ENCODE measurements at places on chromosomes 2 and 18.
A peak's percentile ranks its signal among the peaks of the same experiment; 100 is the strongest.

- DNase-seq = no peak
These were observed 178.6 kb downstream of the NEDD4L start for GRCh38 chr18:58222432-58223125.

DNA sequence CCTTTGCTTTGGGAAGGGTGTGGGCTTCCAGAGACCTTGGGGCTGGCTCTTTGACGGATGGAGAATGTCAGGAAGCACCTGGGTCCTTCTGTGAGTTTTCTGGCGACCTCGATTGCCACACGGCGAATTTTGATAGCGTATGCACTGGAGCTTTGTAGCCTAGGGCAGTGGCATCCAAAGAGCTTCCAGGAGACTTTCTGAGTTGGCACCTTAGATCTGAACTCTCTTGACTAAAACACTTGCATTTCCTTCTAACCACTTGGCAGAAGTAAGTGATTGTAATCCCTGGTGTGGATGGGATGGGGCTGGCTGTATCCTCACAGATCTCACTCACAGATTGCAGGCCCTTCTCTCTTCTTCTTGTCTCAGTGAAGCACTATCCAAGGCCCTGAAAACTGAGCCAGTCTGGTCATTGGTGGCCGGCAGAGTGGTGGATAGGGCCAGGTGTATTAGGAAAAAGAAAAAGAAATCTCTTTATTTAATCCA lies 7.8 kb downstream of the RNF144A start:
- no peak for DNase-seq

GRCh38 chr18:48942554-48943261 lies 8.1 kb downstream of the SMAD7 start:
- peak; percentile 87 for DNase-seq

- DNase-seq = no peak
These were observed 36.0 kb downstream of the PHLPP1 start for GRCh38 chr18:62751341-62751821.

- no peak for DNase-seq
These were observed 776 bp upstream of the SPEG start for GRCh38 chr2:219433666-219434467.

- no peak for DNase-seq
These were observed 41.3 kb downstream of the BCL2L11 start for GRCh38 chr2:111161971-111162370.

DNA sequence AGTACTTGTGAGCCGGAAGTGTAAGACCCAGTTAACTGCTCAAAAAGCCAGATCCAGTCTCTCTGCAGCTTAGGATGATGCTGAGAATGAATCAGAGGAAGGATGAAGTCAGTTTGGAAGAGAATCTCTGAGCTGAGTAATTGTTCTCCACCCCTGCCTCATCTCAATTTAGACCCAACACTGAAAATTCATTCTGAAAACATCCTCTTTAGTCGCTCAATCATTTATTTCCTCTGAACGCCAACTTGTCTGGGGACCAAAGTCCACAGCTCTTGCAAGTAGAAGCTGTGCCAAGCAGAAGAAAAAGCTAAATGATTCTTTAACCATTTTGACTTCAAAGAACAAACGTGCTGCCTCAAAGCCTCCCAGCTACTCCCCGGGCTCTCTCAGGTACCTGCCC lies 177.1 kb upstream of the KLHL29 start:
- DNase-seq = no peak

GRCh38 chr2:190765386-190766173 lies 115.0 kb upstream of the GLS start:
- DNase-seq = peak; percentile 21

DNA sequence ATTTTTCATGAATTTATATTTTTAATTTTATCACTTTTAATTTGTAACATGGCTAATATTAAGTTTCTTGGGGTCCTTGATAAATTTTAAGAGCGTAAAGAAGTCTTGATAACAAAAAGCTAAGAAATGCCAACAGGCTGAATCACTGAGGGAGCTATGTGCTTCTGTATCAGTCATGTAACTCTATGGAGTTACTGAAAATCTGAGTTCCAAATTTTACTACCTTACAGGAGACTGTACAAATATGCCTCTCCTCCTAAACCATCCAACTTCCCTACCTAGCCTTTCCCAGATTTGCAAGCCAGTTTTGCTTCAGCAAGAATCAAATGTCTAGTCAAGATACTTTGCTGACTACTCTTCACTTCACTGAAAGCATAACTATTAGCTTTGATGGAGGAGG lies 35.7 kb downstream of the FEZ2 start:
- peak; percentile 34 for DNase-seq

GRCh38 chr18:61992285-61992684 lies 99.5 kb upstream of the RNF152 start:
- peak; percentile 60 for DNase-seq

GRCh38 chr2:99772591-99773331 lies 282.9 kb upstream of the REV1 start:
- no peak for DNase-seq

DNA sequence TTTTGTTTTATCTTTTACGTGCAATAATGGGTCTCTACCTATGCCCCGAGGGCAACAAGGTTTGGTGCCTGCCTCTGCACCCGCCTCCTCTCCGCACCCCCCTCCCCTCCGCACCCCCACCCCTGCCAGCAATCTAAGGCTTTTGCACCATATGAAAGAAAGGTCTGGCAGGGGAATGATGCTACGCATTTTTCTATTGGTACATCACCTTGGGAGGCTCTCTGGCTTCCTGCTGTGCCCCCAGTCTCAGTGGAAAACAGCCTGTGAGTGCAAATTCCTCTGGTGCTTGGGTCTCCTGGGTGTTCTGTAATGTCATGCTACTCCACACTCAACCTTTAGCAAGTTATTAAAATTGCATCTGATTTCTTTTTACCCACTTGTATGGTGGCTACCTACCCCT lies 161.3 kb upstream of the SMAD7 start:
- DNase-seq = no peak

DNA sequence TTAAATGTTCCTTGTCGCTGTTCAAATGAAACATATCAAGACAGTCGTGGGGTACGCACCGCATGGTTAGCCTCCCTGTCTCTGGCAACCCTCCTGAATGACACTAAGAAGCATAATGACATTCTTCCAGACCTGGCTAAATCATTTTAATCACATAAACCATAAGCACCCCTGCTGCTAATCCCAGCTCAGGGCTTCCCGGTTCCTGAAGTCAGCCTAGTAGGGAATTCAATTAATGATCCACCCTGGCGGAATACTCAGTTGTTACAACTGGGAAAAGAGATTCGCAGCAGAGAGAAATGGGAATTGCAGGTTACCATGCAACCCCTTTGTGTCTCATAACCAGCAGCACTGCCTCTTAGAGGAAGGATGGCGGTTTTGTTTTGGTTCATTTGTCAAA lies 200.8 kb upstream of the AGAP1 start:
- DNase-seq = no peak

DNA sequence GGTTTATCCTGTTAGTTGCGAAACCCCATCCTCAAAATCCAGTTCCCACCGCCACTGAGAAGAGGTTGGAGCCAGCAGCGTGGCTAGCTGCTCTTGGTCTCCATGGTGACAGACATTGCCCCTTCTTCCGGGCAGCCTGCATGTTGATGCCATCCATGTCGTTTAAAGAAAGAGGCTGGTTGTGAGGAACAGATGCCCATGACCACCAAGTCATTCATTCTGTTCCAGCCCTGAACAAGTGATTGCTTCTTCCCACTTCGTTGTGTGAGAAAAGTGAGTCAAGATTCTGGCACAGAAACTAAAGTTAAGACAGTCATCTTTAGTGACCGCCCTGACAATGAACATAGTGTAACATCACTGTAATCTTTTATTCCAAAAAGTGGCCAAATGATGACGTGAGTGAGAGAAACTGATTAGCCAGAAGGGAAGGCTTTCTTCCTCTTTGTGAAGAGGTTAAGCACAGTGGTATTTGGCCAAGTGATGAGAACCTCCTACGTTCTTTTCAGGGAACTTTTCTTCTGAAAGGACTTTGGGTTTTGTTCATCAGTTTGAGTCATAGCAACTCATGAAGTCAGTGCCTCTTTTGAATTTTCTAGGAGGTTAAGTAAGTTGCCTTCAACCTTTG lies 272.5 kb downstream of the GALR1 start:
- no peak for DNase-seq

DNA sequence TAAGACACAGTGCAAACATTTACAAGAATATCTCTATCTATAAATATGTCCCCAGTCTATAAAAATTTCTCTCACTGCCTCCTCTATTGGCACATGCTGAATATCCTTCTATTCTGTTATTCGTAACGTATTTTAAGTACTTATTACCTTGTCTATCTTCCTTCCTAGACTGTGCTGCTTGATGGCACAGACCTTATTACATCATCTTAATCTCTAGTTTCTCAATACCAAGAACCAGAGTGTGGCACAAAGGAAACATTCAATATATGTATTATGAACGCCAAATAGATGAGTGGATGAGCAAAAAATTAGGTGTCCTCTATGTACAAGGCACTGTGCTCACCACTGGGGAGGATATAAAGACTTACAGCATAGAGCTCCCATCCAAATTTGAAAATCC lies 282.8 kb downstream of the NBAS start:
- DNase-seq = no peak

- no peak for DNase-seq
These were observed 111.6 kb upstream of the NABP1 start for GRCh38 chr2:191566344-191566743.

- DNase-seq = no peak
These were observed 16.7 kb upstream of the STAT1 start for GRCh38 chr2:191030521-191031154.

GRCh38 chr18:54626779-54627178 lies 35.7 kb downstream of the DYNAP start:
- no peak for DNase-seq

DNA sequence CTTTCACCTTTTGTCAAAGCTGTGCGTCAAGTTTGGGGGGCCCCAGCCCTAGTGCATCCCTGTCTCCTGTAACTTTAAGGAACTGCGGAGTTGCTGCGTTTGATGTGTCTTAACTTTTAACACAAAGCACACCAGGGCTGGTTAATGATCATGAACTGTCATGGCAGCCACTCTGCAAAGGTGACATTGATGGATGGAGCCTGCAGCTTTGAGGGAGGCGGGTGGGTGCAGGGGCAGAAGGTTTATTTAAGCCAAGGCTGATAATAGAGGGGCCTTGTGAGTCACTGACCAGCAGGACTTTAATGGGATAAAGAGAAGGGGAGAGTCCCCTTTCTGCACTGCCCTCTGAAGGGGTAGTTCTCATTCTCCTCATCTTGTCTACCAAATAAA lies 190.2 kb upstream of the GATA6 start:
- no peak for DNase-seq

DNA sequence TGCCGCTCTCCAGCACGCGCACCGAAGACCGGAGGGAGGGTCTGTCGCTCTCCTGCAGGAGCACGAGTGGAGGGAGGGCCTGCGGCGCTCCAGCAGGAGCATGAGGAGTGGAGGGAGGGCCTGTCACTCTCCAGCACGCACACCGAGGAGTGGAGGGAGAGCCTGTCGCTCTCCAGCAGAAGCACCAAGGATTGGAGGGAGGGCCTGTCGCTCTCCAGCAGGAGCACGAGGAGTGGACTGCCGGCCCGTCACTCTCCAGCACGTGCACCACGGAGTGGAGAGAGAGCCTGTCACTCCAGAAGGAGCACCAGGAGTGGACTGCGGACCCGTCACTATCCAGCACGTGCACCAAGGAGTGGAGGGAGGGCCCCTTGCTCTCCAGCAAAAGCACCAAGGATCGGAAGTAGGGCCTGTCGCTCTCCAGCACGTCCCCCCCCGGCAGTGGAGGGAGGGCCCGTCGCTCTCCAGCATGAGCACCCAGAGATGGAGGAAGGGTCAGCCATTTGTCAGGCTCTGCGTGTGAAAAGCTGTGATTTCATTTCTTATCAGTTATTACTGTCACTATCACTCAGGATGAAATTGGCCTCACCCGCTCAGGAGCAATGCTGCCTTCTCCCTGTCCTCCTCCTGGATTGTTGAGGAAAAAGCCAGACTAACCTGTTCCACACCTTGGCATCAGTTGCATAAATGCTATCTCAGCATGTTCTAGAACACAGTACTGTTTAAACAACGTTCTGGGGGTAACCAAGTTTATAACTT lies 35.9 kb downstream of the ADI1 start:
- peak; percentile 63 for DNase-seq

GRCh38 chr2:28507796-28508764 lies 12.2 kb downstream of the PLB1 start:
- no peak for DNase-seq

DNA sequence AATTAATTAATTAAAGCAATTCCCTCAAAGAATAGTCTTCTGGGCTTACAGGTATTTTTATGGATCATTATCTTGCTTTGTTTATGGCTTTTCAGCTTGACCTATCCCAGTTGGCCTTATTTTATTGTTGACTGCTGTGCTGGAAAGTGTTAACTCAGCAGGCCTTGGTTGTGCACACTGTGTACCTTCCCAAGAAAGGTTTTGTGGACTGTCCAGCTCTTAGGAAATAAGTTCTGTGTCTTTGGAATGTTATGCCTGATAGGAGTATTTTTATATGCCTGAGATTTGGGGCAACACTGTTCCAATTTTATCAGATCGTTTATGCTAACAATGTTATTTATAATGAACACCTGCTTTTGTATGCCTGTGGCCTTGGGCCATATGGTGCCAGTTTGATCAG lies 671.9 kb upstream of the ZNF804A start:
- DNase-seq = no peak

- DNase-seq = no peak
These were observed 8.6 kb downstream of the CABLES1 start for GRCh38 chr18:23143815-23144261.

DNA sequence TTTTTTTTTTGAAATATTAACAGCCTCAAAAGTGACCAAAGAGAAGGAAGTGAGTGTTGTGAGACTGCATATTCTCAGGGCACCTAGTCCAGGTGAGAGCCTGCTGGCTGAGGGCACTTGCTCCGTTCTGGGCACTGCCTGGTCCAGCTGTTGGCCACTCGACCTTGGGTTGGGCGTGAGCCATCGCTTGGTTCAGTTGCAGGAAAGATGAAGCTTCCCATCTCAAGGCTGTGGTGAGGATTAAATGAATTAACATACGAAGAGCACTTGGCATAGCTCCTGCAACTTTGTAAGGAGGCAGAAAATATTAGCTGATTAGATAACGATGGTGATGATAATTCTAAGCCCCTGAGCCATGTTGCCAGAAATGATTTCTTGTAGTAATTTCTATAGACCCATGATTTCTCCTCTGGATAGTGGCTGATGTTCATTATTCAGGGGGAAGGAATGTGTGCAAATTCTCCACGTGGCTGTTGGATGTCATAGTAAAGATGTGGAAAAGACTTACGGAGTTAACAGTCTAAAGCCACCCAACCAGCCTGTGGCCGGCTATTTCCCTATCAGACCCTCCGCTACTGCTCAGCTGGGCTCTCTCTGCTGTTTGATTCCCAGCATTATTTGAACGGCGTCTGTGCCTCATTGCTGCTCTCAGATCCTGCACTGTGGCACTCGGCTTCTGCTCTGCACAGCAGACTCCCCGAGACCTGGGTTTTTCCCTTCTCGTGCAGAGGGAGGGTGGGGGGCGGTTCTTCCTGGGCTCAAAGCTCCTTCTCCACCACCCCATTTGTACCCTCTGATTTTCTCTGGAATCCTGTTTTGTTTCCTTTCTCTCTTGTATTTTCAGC lies 221.1 kb downstream of the GALR1 start:
- no peak for DNase-seq

DNA sequence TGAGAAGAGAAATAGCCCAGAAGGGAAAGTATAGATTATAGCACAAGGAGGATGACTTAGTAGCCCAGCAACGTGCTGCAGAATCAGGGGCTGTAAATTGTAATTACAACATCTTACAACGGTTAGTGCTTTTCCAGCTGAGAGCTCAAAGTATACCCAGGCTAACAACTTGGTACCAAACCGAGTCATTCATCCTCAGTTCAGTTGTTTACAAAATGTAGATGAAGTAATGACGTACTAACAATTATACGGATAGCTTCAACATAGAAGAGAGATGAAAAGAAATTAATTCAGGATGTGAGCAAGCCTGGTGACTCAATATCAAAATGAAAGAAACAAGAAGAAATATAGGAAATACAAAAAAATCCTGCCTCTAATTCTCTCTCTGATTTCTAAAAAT lies 99.2 kb downstream of the DYNAP start:
- no peak for DNase-seq

Data from AG04449 (cell line).